ENCODE measurements at places on chromosomes 16 and 17.

GRCh38 chr16:86133847-86134375 is 234.9 kb downstream of the IRF8 start:
- no peak for DNase-seq

DNA sequence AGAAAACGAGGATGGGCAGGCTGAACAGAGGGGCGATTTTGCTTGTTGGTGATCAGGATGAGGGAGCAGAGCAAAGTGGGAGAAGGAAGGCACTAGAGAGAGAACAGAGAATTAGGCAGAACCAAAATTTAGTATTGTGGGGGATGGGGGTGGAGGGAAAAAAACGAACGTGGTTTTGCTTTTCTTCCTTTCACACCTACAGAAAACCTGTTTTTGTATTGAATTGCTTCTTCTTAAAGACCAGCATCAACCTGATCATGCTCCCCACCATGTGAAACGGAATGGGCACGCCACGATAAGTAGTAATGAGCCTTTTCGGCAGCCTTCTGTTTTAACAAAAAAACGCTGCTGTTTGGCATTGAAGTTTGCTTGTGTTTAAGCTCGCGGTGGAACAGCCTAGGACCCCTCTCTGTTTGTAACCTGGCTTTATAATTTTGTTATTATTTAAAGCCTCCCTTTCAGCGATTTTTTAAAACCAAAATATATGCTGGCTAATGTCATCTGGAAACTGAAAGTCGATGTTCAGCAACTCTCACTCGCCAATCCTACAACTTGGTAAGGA is 36.8 kb downstream of the ERCC4 start:
- no peak for DNase-seq

DNA sequence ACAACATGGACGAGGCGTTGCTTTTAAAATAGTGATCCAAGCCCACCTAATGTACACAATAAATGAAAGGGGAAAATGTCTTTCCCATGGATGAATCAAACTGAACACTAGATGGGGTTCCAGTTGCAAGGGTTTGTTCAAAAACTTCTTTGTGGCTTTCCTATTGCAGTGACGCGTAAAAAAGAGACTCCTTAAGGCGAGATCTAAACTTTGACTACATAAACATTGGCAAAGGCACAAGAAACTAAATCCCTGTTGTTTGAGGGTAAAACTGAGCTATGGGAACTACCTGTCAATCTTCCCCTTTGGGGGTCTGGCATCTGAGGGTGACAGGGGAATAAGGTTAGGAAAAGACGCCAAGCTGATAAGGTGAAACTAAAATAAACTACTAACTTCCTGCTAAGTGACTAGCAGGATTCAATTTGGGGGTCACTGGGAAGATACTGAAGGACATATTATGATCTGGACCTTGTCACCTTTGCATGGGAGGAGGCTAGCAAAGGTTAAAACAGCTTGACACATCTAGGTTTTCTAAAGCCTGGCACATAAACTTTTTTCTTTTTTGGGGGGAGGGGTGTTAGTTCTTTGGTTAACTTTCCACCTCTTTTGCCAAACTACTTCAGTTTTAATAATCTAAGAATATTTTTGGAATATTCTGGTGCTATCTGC is 4.7 kb downstream of the SALL1 start:
- DNase-seq: no peak

DNA sequence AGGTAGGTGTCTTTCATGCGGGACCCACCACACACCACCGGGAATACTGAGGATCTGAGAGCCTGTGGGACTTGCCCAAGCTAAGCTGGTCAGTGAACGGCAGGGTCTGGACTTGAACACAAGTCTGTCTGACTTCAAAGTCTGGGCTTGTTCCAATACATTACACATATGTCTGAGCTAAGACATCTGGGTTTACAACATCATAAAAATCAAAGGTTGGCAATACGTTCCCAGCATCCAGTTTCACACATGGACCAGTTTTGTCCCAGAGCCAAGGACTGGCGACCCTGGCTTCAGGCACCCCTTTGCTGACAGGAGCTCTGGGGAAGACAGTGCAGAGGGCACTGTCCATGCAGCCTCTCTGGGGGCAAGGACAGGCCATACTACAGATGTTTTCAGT is 27.9 kb upstream of the AXIN2 start:
- DNase-seq: no peak

- DNase-seq: no peak
Measured at GRCh38 chr17:64472564-64472963, 23.6 kb downstream of the MILR1 start.

- DNase-seq: no peak
Measured at GRCh38 chr17:58556833-58557250, 42.4 kb upstream of the MTMR4 start.

- no peak for DNase-seq
Measured at GRCh38 chr16:20868890-20869289, 31.3 kb downstream of the DCUN1D3 start.

DNA sequence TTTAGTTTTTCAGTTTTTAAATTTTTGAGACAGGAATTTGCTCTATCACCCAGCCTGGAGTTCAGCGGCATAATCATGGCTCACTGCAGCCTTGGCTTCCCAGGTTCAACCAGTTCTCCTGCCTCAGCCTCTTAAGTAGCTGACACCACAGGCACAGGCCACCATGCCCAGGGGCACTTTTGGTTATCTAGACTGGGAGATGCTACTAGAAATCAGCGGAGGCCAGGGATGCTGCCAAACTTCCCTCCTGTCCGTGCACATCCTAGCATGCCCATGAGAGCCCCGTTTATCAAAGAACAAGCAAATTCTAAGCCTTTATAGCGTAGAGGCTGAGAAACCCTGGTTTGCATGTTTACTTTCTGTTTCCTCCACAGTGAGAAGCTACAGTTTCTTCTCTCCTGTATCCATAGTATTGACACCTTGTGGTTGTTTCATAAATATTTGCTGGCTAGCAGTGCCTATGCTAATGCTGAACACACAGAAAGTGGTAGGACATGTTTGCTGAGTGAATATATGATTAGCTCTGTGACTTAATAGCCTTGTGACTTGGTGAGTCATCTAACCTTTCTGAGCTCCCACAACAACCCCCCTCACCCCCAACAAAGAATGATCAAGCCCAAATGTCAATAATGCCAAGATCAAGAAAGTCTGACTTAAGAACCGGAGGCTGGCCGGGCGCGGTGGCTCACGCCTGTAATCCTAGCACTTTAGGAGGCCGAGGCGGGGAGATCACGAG is 39.2 kb upstream of the MAF start:
- DNase-seq: peak; percentile 42

- no peak for DNase-seq
Measured at GRCh38 chr16:22139008-22139407, 23.3 kb upstream of the SDR42E2 start.

- DNase-seq: peak; percentile 67
Measured at GRCh38 chr17:14302091-14302430, 1.2 kb downstream of the HS3ST3B1 start.

GRCh38 chr16:89574681-89575246 is 794 bp upstream of the CPNE7 start:
- DNase-seq: peak; percentile 62

- no peak for DNase-seq
Measured at GRCh38 chr16:67516296-67517154, 12.1 kb upstream of the RIPOR1 start.

GRCh38 chr17:61405686-61406536 is 6.3 kb downstream of the TBX2 start:
- no peak for DNase-seq

DNA sequence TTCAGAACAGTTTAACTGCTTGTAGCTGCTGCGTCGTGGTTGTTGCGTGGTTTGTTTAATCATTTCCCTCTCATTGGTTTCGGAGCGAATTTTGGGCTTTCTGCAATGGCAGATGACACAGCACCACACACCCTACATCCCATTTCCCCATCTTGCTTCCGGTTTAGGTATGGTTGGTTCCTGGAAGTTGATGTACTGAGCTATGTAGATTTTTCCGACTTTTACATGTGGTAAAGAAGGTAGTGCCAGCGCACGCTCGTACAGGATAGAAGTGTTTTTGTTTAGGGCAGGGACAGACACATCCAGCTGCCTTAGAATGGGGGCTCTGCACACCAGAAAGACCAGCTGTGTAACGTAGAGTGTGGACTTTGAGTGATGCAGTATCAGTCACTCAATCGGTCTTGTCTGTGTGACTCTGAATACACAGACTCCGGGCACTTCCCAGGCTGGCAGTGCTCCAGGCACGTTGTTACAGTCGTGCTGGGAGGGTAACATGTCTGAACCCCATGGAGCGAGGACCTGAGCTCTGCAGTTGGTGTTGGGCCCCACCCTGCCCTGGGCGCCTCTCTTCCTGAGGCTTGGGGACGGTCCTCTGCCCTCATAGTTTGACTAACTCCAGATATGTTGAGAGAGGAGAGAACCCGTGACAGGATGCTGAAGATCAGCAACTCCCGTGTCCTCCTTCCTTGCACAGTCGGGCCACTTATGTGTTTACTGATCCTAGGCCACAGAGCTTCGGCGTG is 172.0 kb upstream of the CHMP6 start:
- DNase-seq: peak; percentile 50

- no peak for DNase-seq
Measured at GRCh38 chr17:78252111-78252634, 20.7 kb downstream of the TMEM235 start.

DNA sequence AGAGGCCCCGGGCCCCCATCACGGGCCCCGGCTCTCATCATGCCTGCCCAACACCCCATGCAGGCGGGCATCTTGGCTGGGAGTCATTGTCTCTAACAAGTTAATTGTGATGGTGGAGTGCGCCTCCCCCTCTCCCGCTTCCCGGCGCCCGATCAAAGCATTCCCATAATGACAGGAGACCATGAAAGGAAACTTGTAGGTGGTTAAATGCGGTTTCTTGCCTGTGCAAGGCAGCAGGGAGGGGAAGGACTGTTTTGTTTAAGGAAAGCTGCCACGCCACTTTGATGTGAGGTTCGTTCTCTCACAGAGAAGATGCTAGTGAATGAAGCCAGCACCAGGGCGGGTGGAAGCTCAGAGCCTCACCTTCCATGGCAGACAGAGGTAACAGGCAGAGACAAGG is 45.4 kb downstream of the C16orf78 start:
- DNase-seq: no peak
